Anterior cingulate cortex (tissue), 58 donors: ENCODE measurements at places on chromosomes 6 and 20.
A peak's percentile ranks its signal among the peaks of the same experiment; 100 is the strongest.

DNA sequence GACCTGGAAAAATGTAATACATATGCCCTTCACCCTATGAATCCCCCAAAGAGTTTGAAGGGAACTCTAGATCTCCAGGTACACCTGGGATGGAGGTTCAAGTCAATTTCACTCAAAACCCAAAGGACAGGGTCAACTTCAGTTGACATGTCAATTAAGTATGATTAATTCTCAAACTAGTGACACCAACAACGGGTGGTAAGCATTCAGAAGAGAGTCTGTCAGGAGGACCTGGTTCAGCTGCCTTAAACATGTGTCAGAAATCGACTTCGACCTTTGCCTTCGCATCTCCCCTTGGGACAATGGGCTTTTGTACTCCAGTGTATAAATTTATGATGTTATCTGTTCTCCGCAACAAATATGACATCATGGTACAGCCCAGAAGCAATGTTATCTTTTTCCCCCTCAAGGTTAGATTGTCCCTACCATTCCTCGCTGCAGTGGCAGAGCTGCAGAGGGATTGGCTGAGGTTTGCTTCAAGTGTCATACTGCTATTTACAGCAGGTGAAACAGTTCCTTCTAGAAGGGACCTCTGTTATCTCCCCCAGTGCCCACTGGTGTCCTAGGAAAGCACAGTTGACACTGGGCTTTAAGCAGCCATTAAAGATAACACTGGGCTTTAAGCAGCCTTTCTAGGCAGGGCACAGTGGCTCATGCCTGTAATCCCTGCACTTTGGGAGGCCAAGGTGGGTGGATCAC is 94.7 kb upstream of the SNX9 start:
- DNase-seq = no peak

- no peak for DNase-seq
Observed at GRCh38 chr6:3337521-3338350, 79.0 kb downstream of the PSMG4 start.

- DNase-seq = peak; percentile 72
Observed at GRCh38 chr6:2744209-2744771, 6.4 kb downstream of the MYLK4 start.

DNA sequence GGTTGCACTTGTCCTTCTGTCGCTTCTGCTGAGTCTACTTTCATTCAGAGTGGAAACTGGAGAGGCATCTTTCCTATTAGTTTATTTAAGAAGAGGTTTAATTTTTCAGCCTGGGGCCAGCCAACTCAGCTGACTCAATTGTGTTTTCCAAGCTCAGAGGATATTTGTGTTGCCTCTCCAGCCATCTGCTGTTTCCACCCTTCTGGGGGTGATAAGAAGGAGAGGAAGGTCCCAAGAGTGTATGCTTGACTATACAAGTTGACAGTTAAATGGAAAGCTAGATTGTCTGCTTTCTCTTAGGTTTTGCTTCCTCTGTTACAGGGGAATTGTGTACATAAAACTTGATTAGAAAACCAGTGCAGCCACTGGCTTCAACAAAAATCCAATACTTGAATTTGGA is 3.0 kb downstream of the PSMF1 start:
- no peak for DNase-seq

DNA sequence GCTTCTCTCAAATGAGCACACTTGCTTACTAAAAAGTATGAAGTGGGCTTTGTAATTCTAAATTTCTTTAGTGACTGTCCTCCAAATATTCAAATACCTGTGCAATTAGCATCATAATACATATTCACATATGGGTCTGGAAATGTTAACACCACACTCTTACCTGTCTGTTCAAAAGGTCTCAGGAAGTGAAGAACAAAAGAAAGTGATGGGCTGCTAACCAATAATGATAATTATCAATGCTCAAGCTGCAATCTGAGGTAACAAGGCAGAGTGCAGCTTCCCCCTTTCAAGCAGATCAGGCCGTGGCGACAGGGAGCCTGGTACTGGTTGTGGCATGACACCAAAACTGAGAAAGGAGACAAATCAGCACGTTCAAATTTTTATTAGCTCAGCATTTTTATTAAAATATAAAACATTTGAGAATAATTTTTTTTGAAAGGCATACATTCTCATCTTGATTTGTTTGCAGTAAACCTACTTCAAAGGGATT is 1044.7 kb upstream of the EPHA7 start:
- DNase-seq = no peak

- DNase-seq = no peak
Observed at GRCh38 chr20:55322745-55323144, 682.6 kb downstream of the CBLN4 start.

GRCh38 chr6:32096394-32097258 is 12.5 kb downstream of the TNXB start:
- DNase-seq = no peak
